Activated T-cell treated with anti-CD3 and anti-CD28 coated beads, Interleukin-2, amount 50 U/mL, for 4 hours (primary cell): ENCODE measurements at places on chromosomes 5 and 9. TPM values are rescaled to one million over a fixed set of nuclear protein-coding genes. Genes with fewer than 3 reads are reported as not detected.

- DNase-seq: no peak
Observed at GRCh38 chr5:10467281-10468198, 25.9 kb downstream of the ROPN1L start.

DNA sequence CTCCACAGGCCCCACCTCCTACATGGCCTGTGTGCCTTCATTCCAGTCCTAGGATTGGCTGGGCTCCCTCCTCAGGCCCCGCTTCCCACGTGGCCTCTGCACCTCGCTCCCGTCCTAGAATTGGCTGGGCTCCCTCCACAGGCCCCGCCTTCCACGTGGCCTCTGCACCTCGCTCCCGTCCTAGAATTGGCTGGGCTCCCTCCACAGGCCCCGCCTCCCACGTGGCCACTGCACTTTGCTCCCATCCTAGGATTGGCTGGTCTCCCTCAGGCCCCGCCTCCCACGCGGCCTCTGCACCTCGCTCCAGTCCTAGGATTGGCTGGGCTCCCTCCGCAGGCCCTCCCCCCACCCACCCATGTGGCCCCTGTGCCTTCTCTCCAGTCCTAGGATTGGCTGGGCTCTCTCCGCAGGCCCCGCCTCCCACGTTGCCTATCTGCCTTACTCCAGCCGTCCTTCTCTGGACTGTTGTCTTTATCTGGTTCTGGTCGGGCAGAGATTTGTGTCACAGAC lies 45.3 kb upstream of the CACNA1B start:
- DNase-seq: no peak

GRCh38 chr9:14273696-14274121 lies 40.2 kb downstream of the NFIB start:
- no peak for DNase-seq

Gene FOXD4L3
- not detected for total RNA-seq

Gene LMAN2
- 127 TPM for total RNA-seq

Gene FABP6
- total RNA-seq: not detected

GRCh38 chr9:109507421-109507838 lies 9.3 kb upstream of the PTPN3 start:
- DNase-seq: no peak

DNA sequence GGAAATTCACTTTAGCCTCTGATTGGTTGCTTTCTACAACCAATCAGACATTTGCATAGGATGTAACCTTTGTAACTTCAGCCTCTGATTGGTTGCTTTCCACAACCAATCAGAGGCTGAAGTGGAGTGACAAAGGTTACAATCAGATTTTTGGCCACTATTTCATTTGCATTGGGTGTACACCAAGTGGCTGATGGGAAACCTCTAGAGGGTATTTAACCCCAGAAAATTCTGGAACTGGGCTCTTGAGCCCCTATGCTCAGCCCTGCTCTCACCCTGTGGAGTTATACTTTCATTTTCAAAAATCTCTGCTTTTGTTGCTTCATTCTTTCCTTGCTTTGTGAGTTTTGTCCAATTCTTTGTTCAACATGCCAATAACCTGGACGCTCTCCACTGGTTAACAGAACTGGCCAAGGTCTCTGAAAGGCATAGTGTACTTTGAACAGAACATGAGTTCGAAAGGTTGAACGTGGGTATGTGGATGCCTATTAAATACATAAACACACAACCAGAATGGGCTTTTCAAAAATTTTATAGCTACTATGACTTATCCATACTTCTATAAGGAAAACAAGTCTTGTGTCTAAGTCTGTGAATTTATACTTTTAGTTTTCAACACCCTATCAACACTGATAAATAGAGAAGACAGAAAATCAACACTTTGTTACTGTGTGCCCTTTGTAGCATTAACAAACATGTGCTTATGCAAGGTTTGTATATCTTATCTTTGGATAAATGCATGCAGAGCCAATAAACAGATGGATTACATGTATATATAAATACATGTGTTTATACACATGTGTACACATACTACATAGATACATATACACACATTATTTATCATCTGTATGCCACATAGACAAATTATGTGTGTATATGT lies 568.1 kb downstream of the CTNND2 start:
- DNase-seq: no peak

Gene RNF180
- total RNA-seq: not detected

GRCh38 chr9:105297442-105298075 lies 53.1 kb downstream of the SLC44A1 start:
- no peak for DNase-seq

- DNase-seq: no peak
Observed at GRCh38 chr9:137319739-137320551, 17.9 kb upstream of the NRARP start.

DNA sequence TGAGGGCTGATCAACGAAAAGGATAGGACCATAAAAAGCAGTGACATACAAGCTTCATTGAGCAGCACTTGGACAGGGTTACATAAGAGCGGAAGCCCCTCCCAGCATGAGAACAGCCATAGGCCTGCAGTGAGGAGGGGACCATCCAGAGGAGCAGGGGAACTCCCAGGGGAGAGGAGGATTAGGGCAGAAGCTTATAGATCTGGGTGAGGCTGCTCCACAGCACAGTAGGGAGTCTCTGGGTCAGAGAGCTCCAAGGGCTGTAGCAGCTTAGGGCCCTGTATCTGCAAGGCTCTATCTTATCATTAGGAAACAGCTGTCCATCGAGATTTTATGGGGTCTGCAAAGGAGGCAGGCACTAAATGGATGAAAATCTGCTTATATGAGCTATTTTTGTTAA lies 186.6 kb downstream of the DOCK8 start:
- DNase-seq: no peak

- DNase-seq: no peak
Observed at GRCh38 chr9:134809292-134809691, 71.3 kb upstream of the FCN2 start.

DNA sequence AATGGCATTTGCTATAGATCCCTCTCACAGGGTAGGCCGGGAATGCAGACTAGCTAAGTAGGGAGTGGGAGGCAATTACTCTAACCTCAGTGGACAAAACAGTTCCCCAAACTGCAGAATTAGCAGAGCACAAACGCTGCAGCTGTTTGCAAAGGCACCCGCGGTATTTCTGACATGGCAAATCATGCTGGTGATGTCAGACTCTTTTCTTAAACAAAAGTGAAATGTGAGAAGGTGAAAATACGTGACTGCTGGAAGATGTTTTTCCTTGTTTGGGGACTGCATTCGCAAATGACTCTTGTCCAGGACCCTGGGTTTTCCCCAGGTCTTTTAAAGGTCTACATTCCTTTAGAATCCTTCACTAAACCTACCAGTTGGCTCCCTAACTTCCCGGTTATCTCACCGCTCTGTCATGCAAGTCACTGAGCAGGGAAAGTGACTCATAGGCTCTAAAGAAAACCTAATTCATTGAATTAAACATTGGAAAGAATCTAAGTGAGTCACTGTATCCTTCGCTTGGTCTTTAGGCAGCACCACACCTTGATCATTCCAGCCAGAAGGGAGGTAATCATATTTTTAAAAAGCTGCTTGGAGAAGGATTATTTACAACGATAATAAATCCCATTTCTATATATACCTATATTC lies 91.5 kb upstream of the DNAH5 start:
- DNase-seq: no peak

GRCh38 chr9:131180454-131180853 lies 55.1 kb downstream of the NUP214 start:
- no peak for DNase-seq

GRCh38 chr9:116693233-116693731 lies 6.2 kb downstream of the TRIM32 start:
- DNase-seq: no peak

Gene TERT
- total RNA-seq: 9.5 TPM

Gene ARHGEF28
- 0.05 TPM for total RNA-seq

- DNase-seq: no peak
Observed at GRCh38 chr5:15585128-15585527, 85.1 kb downstream of the FBXL7 start.

Gene FAM163B
- not detected for total RNA-seq

GRCh38 chr9:33480976-33481375 lies 7.3 kb upstream of the NOL6 start:
- no peak for DNase-seq
